ENCODE measurements at places on chromosomes 1 and 21. TPM values are rescaled to one million over a fixed set of nuclear protein-coding genes. Genes with fewer than 3 reads are reported as not detected.

The PTGER3 gene
- total RNA-seq, result 0.29 TPM

The FCRL5 gene
- total RNA-seq, result not detected

The SYTL1 gene
- 3.2 TPM for total RNA-seq

The FYB2 gene
- total RNA-seq, result not detected

The SHISA4 gene
- total RNA-seq, result 2.9 TPM

The SARS1 gene
- total RNA-seq, result 555 TPM

GRCh38 chr1:3333903-3334302 is 120.6 kb upstream of the ARHGEF16 start:
- no peaks in the 10 kb centered on the region for H3K4me1 ChIP-seq
- H3K27ac ChIP-seq, result no peak overlapping the region
- peaks cover 10% of the 10 kb centered on the region for H3K27me3 ChIP-seq
- H3K4me3 ChIP-seq, result no peak overlapping the region
- H3K36me3 ChIP-seq, result no peaks in the 10 kb centered on the region

- H3K27me3 ChIP-seq, result no peaks in the 10 kb centered on the region
- no peak overlapping the region for H3K4me3 ChIP-seq
- no peak for DNase-seq
- no peaks in the 10 kb centered on the region for H3K36me3 ChIP-seq
- no peak overlapping the region for H3K27ac ChIP-seq
- no peaks in the 10 kb centered on the region for H3K4me1 ChIP-seq
Observed at GRCh38 chr1:44390277-44390676, 14.8 kb upstream of the RNF220 start.

- H3K4me3 ChIP-seq, result no peak overlapping the region
- H3K36me3 ChIP-seq, result no peaks in the 10 kb centered on the region
- no peak overlapping the region for H3K27ac ChIP-seq
- no peak for DNase-seq
Observed at GRCh38 chr1:172827301-172827700, 168.4 kb downstream of the FASLG start.

- peaks cover 6% of the 10 kb centered on the region for H3K27me3 ChIP-seq
- H3K36me3 ChIP-seq, result no peaks in the 10 kb centered on the region
- H3K4me3 ChIP-seq, result no peak overlapping the region
- H3K4me1 ChIP-seq, result no peaks in the 10 kb centered on the region
- DNase-seq, result no peak
Observed at GRCh38 chr1:200922406-200922805, 27.7 kb downstream of the INAVA start.

- H3K27ac ChIP-seq, result no peak overlapping the region
- no peak for DNase-seq
- no peaks in the 10 kb centered on the region for H3K36me3 ChIP-seq
- H3K27me3 ChIP-seq, result peaks cover 12% of the 10 kb centered on the region
Observed at GRCh38 chr1:230785636-230786384, 38.6 kb downstream of the CAPN9 start.

DNA sequence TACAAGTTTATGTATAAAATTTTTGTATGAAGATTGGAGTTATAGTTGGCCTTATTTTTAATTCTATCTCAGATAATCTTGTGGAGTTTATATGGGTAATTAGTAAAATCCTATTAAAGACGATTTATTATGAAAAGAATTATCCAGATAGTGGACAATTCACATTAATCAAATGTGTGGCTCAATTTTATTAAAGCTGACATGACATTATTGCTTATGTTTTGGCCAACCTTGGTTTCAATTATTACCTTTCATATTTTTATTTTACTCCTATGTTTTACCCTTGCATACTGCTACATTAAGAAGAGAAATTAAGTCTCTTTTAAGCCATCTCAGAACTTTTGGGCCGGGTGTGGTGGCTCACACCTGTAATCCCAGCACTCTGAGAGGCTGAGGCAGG is 110.0 kb downstream of the ITSN1 start:
- no peaks in the 10 kb centered on the region for H3K4me1 ChIP-seq
- H3K36me3 ChIP-seq, result peaks cover 5% of the 10 kb centered on the region
- H3K27me3 ChIP-seq, result peaks cover under 1% of the 10 kb centered on the region
- no peak overlapping the region for H3K4me3 ChIP-seq
- DNase-seq, result no peak

- H3K4me3 ChIP-seq, result no peak overlapping the region
- H3K27ac ChIP-seq, result no peak overlapping the region
- H3K27me3 ChIP-seq, result peaks cover 4% of the 10 kb centered on the region
- peaks cover 4% of the 10 kb centered on the region for H3K4me1 ChIP-seq
- DNase-seq, result no peak
Observed at GRCh38 chr1:234582186-234582585, 27.8 kb downstream of the IRF2BP2 start.

GRCh38 chr1:94846308-94846707 is 26.2 kb downstream of the SLC44A3 start:
- H3K4me1 ChIP-seq, result peaks cover 2% of the 10 kb centered on the region
- H3K27me3 ChIP-seq, result peaks cover 2% of the 10 kb centered on the region
- DNase-seq, result no peak
- H3K36me3 ChIP-seq, result peaks cover 8% of the 10 kb centered on the region
- H3K4me3 ChIP-seq, result no peak overlapping the region

GRCh38 chr1:51575406-51576084 is 41.3 kb upstream of the OSBPL9 start:
- H3K4me3 ChIP-seq, result no peak overlapping the region
- no peak for DNase-seq
- H3K36me3 ChIP-seq, result no peaks in the 10 kb centered on the region

DNA sequence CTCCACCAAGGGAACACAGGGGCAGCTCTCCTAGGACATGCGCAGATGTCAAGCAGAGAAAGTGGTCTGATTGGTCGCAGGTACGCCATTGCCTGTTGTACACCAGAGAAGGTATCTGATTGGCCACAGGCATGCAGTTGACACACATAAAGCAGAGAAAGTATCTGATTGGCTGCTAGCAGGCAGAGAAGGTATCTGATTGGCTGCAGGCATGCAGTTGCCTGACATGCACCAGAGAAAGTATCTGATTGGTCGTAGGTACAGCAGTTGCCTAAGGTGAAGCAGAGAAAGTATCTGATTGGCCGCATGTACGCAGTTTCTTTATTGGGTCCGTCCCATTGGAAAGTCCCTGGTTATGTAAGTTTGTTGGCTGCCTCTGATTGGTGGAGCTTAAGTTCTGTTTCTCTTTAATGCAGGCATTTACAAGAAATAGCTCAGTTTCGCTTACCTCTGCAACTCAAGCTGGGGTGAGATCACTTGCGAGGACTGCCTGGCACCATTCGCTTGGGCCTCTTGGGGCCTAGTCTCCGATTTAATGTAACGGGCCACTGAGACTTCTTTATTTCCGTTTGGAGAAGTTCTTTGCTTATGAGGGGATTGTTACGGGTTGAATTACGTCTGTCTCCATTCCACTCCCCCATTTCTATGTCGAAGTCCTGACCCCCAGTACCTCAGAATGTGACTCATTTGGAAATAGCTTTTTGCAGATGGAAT is 74.2 kb downstream of the SIK1 start:
- no peak overlapping the region for H3K27ac ChIP-seq
- no peak for DNase-seq
- H3K4me1 ChIP-seq, result peaks cover 11% of the 10 kb centered on the region

DNA sequence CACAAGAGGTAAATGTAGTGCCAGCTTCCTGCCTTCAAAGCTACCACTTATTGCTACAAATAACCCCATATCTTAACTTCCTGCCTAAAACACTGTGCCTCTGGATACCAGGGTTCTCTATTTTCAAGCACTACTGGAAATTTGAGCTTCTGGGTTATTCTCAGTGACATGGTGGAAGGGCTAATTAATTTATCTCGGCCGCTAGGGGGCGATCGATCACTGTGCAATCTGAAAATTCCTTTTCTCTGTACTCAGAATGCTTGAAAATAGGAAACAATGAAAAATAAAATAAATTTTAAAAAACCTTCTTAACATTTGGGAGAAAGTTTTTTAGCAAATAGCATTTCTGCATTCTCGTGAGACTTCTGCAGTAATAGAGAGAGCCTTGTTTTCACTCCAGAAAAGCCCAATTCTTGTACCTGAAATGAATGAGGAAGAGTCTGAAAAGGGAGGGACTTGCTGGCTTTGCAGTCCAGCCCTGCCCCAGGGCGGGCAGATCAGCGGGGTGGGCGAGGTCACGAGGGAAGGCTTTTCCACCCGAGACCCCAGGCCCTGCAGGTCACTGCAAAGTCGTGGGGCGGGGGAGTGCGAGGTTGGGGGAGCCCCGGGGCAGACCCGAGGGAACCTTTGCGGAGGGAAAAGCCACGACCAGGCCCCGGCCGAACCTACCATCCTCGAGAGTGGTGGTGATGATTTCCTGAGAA is 276.7 kb downstream of the PCP4 start:
- H3K36me3 ChIP-seq, result no peaks in the 10 kb centered on the region
- H3K4me3 ChIP-seq, result no peak overlapping the region
- peak; percentile 81 for DNase-seq
- peaks cover 6% of the 10 kb centered on the region for H3K4me1 ChIP-seq
- H3K27me3 ChIP-seq, result no peaks in the 10 kb centered on the region
- no peak overlapping the region for H3K27ac ChIP-seq

The CACNA1E gene
- 8.8 TPM for total RNA-seq

DNA sequence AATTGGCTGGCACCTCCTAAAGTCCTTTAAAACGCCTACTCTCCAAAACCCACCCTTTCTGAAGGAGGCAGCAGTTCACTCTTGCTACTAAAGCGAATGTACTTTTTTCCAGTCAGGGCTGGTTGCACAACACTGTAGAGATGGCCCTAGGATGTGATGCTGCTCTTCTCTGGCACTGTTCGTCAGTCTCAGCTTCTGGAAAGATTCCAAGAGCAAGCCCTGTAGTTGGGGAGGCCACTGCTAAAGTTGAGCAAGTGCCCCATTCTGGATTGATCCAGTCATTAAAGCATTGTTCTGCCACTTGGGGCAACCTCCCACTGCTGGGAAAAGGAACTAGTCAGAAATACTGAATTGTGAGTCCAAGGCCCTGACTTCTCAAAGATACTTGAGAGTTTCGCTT is 28.5 kb upstream of the KCNQ4 start:
- no peaks in the 10 kb centered on the region for H3K27me3 ChIP-seq
- no peak for DNase-seq
- no peaks in the 10 kb centered on the region for H3K4me1 ChIP-seq
- no peak overlapping the region for H3K4me3 ChIP-seq
- H3K27ac ChIP-seq, result no peak overlapping the region

The CADM3 gene
- 165 TPM for total RNA-seq

The VCAM1 gene
- total RNA-seq, result 0.98 TPM

The CHI3L2 gene
- total RNA-seq, result not detected

The FTCD gene
- 13.4 TPM for total RNA-seq

DNA sequence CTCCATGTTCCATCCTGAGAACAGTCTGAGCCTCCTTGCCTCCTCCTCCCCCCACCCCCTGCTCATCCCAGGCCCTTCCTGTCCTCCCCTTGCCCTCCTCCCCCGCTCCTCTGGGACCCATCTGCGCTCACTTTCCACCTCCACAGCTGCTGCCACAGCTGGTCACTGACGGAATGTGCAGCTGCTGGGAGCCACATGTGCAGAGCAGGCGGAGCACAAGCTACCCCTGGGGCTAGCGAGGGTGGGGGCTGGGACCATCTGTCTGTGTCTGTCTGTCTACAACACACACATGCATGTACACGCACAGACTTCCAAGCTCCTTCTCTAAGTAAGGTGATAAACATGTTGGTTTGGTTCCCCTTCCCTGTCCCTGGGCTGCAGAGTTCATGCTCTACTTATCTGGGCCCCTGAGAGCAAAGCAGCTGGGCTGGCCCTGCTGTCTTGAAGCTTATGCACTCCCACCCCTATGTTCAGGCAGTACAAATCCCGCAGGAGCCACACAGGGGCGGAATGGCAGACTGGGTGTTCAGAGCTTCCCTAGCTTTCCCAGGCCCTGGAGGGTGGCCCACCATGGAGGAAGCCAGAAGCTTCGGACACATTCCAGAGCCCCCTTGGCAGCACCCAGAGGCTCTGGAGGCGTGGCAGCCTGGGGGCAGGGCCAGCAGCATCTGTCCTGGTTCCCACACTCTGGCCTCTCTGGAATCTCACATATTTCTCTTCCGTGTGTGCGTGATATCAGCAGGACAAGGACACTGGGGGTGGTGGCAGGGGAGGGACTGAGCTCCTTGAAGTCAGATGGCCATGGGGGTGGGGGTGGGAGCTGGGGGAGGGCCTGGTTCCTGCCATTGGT is 7.0 kb upstream of the HEYL start:
- peaks cover 18% of the 10 kb centered on the region for H3K4me1 ChIP-seq
- H3K36me3 ChIP-seq, result peaks cover 5% of the 10 kb centered on the region
- H3K4me3 ChIP-seq, result no peak overlapping the region
- H3K27me3 ChIP-seq, result peaks cover 14% of the 10 kb centered on the region

The RGS8 gene
- total RNA-seq, result 3.5 TPM

- DNase-seq, result no peak
- H3K36me3 ChIP-seq, result no peaks in the 10 kb centered on the region
- peaks cover 4% of the 10 kb centered on the region for H3K27me3 ChIP-seq
- no peak overlapping the region for H3K27ac ChIP-seq
- no peak overlapping the region for H3K4me3 ChIP-seq
Observed at GRCh38 chr1:31497601-31498000, 78.7 kb upstream of the TINAGL1 start.

DNA sequence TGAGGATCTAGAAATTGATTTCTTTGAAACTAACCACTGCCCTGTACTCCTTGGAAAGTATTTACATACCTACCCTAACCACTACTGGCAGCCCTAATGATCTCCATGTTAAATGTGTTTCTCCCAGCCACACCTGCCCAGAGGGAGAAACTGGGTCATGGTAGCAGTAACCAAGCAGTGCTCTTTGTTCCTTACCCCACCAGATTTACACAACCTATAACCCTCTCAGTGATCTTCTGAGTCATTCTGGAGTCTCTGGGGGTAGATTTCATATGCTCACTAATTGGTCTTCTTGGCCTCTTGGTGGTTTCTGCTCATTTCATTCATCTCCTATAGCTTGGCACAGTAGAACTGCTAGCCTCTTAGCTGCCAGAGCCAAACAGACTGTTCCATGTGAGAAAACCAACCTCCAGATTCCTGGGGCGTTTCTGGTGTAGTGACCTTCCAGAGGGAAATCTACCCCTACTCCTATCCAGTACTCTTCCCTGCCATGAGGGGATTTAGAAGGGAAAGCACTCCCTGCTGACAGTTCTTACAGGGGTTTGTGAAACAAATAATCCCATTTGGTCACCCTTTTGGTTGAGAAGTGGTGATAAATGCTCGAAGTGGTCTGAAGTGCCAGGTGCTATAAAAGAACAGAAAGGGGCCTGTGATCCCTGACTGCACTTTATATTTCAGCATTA is 36.2 kb upstream of the LRIG2 start:
- no peak for DNase-seq
- peaks cover 1% of the 10 kb centered on the region for H3K4me1 ChIP-seq
- H3K27me3 ChIP-seq, result no peaks in the 10 kb centered on the region
- H3K27ac ChIP-seq, result no peak overlapping the region
- H3K36me3 ChIP-seq, result no peaks in the 10 kb centered on the region
- no peak overlapping the region for H3K4me3 ChIP-seq

The CD1B gene
- not detected for total RNA-seq

DNA sequence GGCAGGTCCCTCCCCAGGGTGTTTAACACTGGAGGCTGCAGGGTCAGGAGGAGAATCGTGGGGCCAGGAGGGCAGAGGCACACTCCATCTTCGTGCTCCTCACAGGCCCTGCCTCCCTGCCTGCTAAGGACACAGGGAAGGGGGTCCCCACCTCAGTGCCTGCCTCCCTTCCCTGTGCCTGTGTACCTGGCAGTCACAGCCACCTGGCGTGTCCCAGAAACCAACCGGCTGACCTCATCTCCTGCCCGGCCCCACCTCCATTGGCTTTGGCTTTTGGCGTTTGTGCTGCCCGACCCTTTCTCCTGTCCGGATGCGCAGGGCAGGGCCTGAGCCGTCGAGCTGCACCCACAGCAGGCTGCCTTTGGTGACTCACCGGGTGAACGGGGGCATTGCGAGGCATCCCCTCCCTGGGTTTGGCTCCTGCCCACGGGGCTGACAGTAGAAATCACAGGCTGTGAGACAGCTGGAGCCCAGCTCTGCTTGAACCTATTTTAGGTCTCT is 623 bp upstream of the BGLAP start:
- H3K4me1 ChIP-seq, result peaks cover 2% of the 10 kb centered on the region
- H3K27me3 ChIP-seq, result peaks cover 20% of the 10 kb centered on the region
- no peak overlapping the region for H3K27ac ChIP-seq
- no peaks in the 10 kb centered on the region for H3K36me3 ChIP-seq
